ENCODE measurements at places on chromosomes 6 and 20. TPM values are rescaled to one million over a fixed set of nuclear protein-coding genes. Genes with fewer than 3 reads are reported as not detected.

DNA sequence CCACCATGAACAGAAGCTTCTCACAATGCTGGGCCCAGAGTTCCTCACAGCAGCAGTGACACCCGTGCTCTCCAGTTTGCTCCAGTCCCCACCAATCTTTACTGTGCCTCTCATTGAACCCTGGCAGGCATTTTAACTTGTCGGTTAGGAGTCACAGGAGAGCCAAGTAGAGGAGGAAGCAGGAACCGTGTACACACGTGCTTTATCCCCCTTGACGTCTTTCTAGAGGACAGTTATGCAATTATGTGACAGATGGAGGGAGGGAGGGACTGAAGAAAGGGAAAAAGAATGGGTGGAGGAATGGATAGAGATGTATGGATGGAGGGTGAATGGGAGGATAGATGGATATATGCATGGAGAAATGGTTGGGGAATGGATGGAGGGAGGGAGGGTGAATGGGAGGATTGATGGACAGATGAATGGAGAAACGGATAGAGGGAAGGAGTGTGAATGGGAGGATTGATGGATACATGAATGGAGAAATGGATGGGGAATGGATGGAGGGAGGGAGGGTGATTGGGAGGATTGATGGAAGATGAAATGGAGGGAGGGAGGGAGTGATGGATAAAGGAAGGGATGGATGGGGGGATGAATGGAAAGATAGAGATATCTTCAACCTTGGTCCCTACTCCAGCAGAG lies 26.0 kb downstream of the RBM38 start:
- H3K36me3 ChIP-seq = no peaks in the 10 kb centered on the region
- no peaks in the 10 kb centered on the region for H3K4me1 ChIP-seq
- DNase-seq = no peak
- H3K27ac ChIP-seq = no peak overlapping the region
- H3K4me3 ChIP-seq = no peak overlapping the region

TNFAIP3 gene
- polyA plus RNA-seq = 1.1 TPM

- 0 out of 2 replicates have a peak, but pooled peaks cover 10% of the 10 kb centered on the region for H3K4me1 ChIP-seq
- peak overlapping the region; percentile 11 for H3K27ac ChIP-seq
- peak; percentile 33 for DNase-seq
- peaks cover 9% of the 10 kb centered on the region for H3K36me3 ChIP-seq
Measured at GRCh38 chr20:9359561-9360308, 154.7 kb upstream of the LAMP5 start.

- H3K27me3 ChIP-seq = no peaks in the 10 kb centered on the region
- no peaks in the 10 kb centered on the region for H3K4me1 ChIP-seq
- H3K4me3 ChIP-seq = no peak overlapping the region
- no peak overlapping the region for H3K27ac ChIP-seq
Measured at GRCh38 chr20:7146552-7147219, 379.2 kb downstream of the BMP2 start.

CARMIL1 gene
- 1.7 TPM for polyA plus RNA-seq

GRCh38 chr6:25730907-25731306 lies 23.6 kb upstream of the SLC17A4 start:
- H3K27me3 ChIP-seq = no peaks in the 10 kb centered on the region
- H3K4me3 ChIP-seq = no peak overlapping the region
- no peaks in the 10 kb centered on the region for H3K36me3 ChIP-seq
- H3K4me1 ChIP-seq = no peaks in the 10 kb centered on the region

DNA sequence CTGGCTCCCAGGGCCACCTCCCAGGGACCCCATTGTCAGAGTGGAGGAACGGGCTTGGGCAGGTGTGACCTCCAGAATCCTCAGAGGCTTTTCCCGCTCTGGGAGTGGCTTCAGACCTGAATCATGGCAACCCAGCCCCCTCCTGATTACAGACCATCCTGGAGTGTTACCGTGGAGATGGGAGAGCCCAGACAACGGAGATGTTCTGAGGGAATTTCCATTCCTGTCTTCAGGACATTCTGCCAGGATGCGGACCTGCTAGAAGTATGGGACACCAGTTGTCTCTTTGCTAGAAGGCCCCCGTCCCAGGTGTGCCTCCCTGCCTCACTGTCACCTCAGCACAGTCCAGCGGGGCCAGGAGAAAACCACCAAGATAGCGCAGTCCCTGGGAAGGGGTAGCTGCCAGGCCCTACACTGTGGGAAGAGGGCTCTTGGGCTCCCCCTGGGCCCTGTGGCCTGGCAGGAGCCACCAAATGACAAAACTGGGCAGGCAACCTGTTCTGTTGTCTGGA lies 109.9 kb downstream of the PSMB1 start:
- no peaks in the 10 kb centered on the region for H3K36me3 ChIP-seq
- no peak overlapping the region for H3K27ac ChIP-seq
- peak; percentile 41 for DNase-seq
- no peak overlapping the region for H3K4me3 ChIP-seq
- peaks cover 11% of the 10 kb centered on the region for H3K4me1 ChIP-seq

- no peak for DNase-seq
- no peaks in the 10 kb centered on the region for H3K36me3 ChIP-seq
- H3K4me1 ChIP-seq = peaks cover 27% of the 10 kb centered on the region
Measured at GRCh38 chr20:25308671-25309394, 60.9 kb downstream of the PYGB start.

GRCh38 chr6:106870069-106870468 lies 104.5 kb downstream of the CD24 start:
- no peak overlapping the region for H3K4me3 ChIP-seq
- H3K27ac ChIP-seq = no peak overlapping the region
- DNase-seq = no peak
- no peaks in the 10 kb centered on the region for H3K27me3 ChIP-seq
- H3K36me3 ChIP-seq = no peaks in the 10 kb centered on the region
- H3K4me1 ChIP-seq = peaks cover 3% of the 10 kb centered on the region
